ENCODE measurements at places on chromosomes 3 and 15.

- no peaks in the 10 kb centered on the region for H3K27me3 ChIP-seq
- no peak for DNase-seq
- no peak overlapping the region for H3K27ac ChIP-seq
- peaks cover 2% of the 10 kb centered on the region for H3K4me1 ChIP-seq
- no peak overlapping the region for H3K4me3 ChIP-seq
- H3K36me3 ChIP-seq = peaks cover 2% of the 10 kb centered on the region
These were observed 42.7 kb downstream of the FAM174B start for GRCh38 chr15:92612891-92613290.

DNA sequence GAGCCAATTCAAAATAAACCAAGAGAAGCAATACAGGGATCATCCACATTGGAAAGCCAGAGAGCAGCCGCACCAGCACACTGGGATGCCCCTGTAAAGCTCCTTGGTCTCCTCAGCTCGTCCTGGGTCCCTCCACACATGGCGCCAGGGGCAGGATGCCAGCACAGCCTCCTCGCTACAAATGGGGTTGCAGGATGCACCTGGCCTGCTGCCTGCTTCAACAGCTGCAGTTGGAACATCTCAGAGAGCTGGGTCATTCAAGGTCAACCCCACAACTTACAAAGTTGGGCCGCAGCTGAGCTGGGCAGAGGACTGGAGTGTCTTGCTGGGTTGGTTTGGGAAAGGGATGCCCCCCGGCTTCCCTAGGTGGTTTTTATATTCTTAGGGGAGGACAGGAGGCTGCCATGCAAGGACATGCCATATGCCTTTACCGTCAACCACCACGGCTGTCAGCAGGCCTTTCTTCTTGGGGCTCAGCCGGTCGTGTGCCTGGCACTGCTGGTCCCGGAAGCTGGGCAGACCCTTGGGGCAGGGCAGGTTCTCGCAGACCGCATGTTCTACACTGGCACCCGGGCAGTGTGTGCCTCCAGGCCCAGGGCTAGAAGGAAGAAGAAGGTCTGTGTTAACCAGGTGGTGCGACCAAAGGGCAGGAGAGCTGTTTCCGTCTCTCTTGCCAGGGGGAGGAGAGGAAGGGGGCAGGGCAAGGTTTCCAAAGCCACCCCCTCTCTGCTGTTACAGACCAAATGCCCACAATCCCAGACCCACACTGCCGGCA, 225.2 kb downstream of the ADAMTS17 start:
- peaks cover 48% of the 10 kb centered on the region for H3K36me3 ChIP-seq
- no peak overlapping the region for H3K27ac ChIP-seq
- DNase-seq = no peak
- H3K4me3 ChIP-seq = no peak overlapping the region
- no peaks in the 10 kb centered on the region for H3K27me3 ChIP-seq

DNA sequence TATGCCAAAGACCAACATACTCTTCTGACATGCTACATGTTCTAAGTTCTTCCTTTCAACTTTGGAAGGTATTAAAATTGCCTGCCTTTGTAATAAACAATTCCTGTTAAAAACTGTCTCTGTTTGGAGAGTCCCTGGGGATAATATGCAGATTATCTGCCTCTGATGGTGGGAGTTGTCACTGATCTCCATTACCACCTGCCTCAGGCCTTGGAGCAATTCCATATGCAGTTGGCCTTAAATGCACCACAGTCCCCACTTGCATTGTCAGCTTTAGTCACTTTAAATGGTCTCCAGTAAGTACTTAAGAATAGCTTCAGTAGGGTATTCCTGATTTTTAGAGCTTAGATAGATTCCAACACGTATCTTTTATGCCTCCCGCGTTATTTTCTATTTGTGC, 121.1 kb upstream of the GOLIM4 start:
- H3K27me3 ChIP-seq = no peaks in the 10 kb centered on the region
- H3K4me3 ChIP-seq = no peak overlapping the region
- H3K27ac ChIP-seq = no peak overlapping the region
- peaks cover 21% of the 10 kb centered on the region for H3K4me1 ChIP-seq
- DNase-seq = no peak
- H3K36me3 ChIP-seq = no peaks in the 10 kb centered on the region

DNA sequence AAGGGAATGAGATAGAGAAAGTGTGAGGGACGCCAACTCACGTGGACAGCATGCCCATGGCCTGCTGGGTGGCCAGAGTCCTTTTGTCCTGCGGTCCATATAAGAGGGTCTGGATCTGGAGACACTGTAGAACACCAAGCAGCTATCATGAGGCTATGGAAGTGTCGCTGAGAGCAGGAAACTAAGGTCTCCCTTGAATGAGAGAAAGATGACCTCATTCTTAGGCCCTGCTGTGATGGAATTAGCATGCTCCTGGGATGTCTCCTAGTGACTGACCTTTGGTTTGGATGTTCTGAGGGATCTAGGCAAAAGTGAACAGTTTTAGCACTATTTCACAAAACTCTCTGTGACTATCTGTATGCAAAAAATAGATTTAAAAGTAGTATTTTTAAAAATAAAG, 34.4 kb downstream of the SYNM start:
- H3K36me3 ChIP-seq = peaks cover 19% of the 10 kb centered on the region
- DNase-seq = no peak
- no peaks in the 10 kb centered on the region for H3K4me1 ChIP-seq
- H3K4me3 ChIP-seq = no peak overlapping the region
- no peaks in the 10 kb centered on the region for H3K27me3 ChIP-seq

DNA sequence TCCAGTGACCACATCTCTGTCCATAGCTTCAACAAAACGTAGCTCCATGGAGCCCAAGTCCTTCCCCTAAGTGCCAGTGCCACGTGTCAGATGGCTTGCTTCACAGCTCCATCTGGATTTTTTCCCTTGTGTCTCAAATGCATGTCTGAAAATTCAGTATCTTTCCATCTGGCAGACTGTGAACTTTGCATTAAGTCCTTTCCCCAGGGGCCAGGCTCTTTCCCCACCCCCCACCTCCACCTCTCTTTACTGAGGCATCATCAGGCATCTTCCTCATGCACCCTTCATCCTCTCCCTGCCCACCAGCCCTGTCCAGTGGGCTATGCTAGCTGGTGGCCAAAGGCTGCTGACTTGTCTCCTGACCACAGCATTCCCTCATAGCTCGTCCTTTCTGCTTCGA, 53.7 kb downstream of the PDIA5 start:
- peaks cover 27% of the 10 kb centered on the region for H3K36me3 ChIP-seq
- no peak overlapping the region for H3K4me3 ChIP-seq
- no peaks in the 10 kb centered on the region for H3K4me1 ChIP-seq
- no peaks in the 10 kb centered on the region for H3K27me3 ChIP-seq
- no peak overlapping the region for H3K27ac ChIP-seq

DNA sequence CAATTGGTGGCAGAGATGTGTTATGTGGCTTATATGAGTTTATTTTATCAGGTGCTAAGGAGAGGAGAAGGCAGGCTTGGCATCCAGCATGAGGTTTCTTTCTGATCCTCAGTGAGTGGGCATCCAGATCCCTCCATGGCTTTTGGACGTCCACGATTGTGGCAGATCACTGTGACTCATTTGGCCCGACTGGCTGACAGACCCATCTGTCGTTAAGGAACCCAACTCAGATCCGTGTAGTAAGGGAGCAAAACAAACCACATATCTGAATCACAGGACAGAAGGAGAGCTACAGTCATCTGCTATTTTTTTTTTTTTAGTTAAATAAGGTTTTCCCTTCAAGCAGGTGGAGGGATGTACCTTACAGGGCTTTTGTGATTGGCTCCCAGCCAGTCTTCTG, 197.0 kb upstream of the KCNH8 start:
- H3K27me3 ChIP-seq = no peaks in the 10 kb centered on the region
- no peaks in the 10 kb centered on the region for H3K4me1 ChIP-seq
- H3K4me3 ChIP-seq = no peak overlapping the region
- no peak overlapping the region for H3K27ac ChIP-seq
- H3K36me3 ChIP-seq = no peaks in the 10 kb centered on the region

DNA sequence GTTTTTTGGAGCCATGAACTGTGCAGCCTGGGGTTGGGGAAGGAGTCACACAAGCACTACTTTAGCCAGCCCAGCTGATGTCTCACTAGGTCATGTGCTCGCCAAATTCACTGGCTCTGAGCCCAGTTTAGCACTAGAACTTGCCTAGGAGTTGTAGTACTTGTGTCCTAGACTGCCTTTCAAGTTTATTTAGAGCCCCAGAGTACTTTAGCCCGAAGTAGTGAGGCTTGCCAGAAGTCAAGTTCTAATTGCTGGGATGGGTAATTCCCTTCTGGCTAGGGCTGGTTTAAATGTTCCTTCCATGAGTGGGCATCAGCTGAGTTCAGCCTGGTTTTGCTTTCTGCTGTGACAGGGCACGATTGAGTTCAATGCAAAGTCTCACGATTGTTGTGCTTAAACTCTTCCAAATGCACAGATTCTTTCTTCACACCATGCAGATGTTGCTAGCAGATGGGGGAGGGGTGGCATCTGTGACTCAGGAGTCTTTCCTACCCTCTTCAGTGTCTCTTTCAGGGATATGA, 228.2 kb upstream of the ZPLD1 start:
- peaks cover 8% of the 10 kb centered on the region for H3K4me1 ChIP-seq
- H3K27me3 ChIP-seq = no peaks in the 10 kb centered on the region
- H3K27ac ChIP-seq = peak overlapping the region; percentile 3
- H3K36me3 ChIP-seq = peaks cover 8% of the 10 kb centered on the region

DNA sequence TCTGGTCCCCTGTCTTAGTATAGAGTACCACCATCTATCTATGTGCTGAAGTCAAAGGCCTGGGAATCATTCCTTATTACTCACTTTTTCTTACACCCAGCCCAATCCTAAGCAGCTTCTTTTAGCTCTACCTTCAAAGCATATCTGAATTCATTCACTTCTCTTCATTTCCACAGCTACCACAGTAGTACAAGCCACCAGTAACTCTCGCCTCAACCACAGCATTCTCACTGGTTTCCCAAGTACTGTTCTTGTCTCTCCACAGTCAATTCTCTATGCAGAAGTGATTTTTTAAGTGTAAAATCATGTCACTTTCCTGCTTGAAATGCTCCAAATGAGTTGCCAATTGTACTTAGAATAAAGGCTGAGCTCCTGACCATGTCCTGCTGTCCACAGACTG, 401.7 kb downstream of the OXSM start:
- no peak overlapping the region for H3K4me3 ChIP-seq
- H3K4me1 ChIP-seq = peaks cover 11% of the 10 kb centered on the region
- no peaks in the 10 kb centered on the region for H3K27me3 ChIP-seq
- no peak overlapping the region for H3K27ac ChIP-seq
- DNase-seq = no peak

DNA sequence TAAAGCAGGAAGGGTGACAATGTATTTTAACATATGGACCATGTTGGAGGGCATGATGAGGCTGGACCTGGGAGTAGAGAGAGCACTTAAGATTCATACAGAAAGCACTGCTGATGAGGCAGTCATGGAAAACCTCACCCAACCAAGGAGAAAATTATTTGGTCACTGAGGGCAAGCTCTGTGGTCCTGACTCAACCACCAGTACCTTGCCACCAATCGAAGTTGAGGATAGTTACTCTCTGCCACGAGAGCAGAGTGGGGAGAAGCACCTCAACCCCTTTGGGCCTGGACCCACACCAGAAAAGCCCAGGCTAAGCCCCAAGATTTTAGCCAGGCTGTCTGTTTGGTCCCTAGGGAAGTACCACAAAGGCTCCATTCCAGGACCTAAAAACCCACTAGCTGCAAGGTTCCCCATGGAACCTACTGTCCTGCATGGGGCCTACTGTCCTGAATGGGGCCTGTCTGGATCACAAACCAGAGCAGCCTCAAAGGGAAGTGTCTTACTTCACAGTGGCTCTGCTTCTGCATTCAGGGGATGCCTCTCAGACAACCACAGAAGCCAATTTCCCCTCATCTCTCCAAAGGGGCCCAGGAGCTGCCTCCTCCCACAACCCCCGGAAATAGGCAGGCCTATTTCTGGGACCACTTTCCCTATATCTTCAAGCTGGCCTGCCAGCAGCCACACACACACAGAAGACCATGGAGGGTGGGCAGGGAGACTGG, 4.2 kb downstream of the CCDC71 start:
- peaks cover 15% of the 10 kb centered on the region for H3K4me1 ChIP-seq
- H3K4me3 ChIP-seq = no peak overlapping the region
- peaks cover 14% of the 10 kb centered on the region for H3K36me3 ChIP-seq
- H3K27ac ChIP-seq = no peak overlapping the region
- no peak for DNase-seq
- no peaks in the 10 kb centered on the region for H3K27me3 ChIP-seq

DNA sequence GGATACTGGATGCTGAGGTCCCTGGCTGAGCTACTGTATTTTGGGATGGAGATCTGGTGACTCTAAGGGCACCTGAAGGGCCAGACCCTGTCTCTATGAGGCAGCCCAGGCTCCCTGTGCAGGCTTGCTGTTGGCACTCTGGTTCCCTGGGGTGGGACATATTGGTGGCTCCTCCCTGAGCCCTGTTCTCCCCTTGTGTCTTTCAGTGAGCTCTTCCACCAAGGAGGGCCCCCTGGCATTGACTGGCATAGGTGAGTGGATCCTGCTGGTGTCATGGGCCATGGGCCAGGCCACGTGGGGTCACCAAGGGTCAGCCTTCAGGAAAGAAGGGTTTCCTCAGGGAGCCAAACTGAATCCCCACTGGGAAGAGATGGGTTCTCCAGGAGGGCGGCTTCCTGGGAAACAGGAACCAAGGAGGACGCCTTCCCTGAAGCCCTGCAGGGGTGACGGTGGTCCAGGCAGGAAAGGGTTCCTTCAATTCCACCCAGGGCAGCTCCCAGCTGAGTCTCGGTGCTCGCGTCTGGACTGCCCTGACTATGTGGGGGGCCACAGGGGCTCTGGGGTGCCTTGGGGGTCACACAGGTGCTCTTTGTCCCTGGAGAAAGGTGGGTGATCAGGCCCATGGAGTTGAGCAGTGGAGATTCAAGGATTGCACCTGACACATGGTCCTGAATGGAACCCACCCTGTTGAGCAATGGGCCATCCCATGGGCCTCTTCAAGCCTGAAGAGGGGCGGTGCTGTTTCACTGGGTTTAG, 220.4 kb downstream of the SNRPN start:
- H3K4me1 ChIP-seq = no peaks in the 10 kb centered on the region
- peaks cover 4% of the 10 kb centered on the region for H3K36me3 ChIP-seq
- DNase-seq = peak; percentile 29
- no peak overlapping the region for H3K4me3 ChIP-seq

DNA sequence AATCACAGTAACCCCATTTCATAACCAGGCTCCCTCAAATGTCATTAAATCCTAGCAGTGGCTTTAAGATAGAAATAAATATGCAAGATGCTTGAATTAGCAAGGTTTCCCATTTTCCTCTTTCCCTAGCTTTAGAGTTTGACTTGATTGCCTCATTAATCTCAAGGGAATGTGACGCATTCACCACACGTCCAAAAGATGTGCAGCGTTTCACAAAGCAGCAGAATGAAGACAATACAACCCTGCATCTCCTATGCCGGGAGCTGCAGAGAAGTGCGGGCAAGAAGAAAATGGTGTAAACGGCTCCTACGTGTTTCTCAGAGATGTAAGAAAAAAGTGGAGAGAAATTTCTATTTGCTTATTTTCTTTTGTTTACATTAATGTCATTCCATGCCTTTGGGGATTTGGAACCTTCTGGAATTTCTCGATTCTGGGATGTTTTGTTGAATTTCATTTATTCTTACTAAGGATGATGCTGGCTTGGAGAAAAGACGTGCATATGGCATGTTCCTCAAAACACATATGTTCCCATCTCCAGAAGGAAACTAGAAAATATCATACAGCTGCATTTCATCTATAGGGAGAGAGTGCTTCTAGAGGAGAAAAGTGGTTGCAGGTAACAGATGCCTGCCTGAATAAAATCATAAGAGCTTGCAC, 27.8 kb upstream of the FRMD4B start:
- no peak overlapping the region for H3K27ac ChIP-seq
- H3K27me3 ChIP-seq = no peaks in the 10 kb centered on the region
- H3K4me3 ChIP-seq = no peak overlapping the region
- no peak for DNase-seq
- no peaks in the 10 kb centered on the region for H3K36me3 ChIP-seq

GRCh38 chr3:193732391-193732790, 139.4 kb downstream of the OPA1 start:
- H3K4me1 ChIP-seq = peaks cover 14% of the 10 kb centered on the region
- peaks cover 10% of the 10 kb centered on the region for H3K27me3 ChIP-seq
- no peaks in the 10 kb centered on the region for H3K36me3 ChIP-seq
- no peak overlapping the region for H3K27ac ChIP-seq

Data from mesothelial cell of epicardium (in vitro differentiated cells).